HL-60 (cell line): ENCODE measurements at places on chromosomes 12 and 14.

GRCh38 chr14:101507836-101508150 lies 53.5 kb upstream of the DIO3 start:
- no peak for DNase-seq

- no peak for DNase-seq
Observed at GRCh38 chr12:91009319-91009950, 4.7 kb upstream of the EPYC start.

DNA sequence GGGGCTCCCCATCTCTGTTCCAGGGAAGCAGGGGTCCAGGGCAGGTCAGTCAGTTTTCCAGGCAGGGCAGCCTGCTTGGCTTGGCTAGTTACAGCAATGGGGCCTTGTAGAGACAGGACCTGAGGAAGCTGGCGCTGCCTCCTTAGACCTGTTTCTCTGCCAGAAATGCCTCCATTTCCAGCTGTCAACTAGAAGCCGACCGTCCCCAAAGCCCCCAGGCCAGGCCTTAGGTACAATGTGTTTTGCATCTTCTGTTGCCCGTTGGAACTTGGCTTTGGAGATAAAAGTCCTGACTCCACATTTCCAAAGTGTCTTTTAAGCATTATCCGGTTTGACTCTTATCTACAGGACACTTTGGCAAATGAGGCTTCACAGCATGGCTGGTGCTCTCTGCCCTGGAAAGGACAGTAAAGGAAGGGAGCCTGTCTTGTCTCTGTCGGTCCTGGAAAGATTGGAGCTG lies 42.6 kb downstream of the KRT80 start:
- DNase-seq, result no peak

DNA sequence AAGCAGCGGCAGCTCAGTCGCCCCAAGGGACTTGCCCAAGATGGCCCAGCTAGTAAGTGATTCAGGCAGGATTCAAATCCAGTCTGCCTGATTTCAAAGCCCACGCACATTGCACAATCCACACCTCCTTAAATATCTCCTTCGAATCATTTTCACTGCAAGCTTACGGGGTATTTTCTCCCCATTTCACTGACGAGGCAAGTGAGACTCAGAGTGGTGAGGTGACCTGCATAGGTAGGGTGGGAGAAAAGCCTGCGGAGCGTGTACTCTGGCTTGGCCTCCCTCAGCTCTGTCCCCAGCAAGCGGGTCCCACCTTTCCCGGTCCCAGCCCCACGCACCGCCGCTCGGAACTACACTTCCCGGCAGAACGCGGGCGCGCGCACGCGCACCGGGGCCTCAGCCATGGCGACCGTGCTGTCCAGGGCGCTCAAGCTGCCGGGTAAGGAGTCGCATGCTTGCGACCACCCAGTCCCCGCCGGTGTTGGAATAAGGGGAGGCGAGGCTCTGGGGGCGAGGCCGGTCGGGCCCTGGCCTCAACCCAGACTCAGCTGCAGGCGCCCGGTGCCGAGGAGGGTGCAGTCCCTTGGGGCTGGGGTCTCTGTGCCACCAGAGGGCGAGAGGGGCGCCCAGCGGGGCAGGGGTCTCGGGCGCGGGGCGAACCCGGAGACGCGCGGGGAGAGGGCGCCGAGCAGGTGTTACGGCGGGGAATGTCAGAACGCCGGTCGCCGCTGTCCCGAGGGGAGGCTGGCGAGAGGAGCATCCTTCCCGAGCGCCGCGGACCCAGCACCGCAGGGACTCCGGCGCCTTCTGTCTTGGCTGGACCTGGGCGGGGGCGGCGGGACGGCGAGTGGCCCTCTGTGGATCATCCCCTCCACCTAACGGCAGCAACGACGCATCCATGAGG lies at the start of gene FAM234B:
Gene FAM234B (plus strand): TSS at position 380 of the 904 bp plus-strand sequence. CDS start 23 bp downstream, at position 403.
- peak; percentile 55 for DNase-seq

GRCh38 chr12:11801643-11802042 lies 152.2 kb downstream of the ETV6 start:
- no peak for DNase-seq

DNA sequence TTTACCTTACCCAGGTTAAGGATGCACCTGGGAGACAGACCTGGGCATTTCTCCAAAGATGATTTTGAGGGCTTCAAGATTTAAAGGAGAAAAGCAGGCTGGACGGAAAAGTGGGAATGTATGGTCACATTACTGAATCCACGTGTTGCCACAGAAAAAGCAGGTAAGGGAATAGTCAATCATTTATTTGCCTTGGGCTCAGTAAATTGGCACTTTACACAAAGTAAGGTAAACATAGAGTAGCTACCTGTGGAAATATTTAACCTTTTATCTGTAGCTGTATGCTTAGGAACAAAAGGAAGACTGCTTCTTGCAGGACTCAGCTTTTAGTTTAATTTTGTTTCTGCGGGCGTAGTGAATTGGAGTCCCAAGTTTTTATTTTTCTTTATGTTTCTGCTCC lies 153.3 kb downstream of the SLCO1B3 start:
- DNase-seq, result no peak

DNA sequence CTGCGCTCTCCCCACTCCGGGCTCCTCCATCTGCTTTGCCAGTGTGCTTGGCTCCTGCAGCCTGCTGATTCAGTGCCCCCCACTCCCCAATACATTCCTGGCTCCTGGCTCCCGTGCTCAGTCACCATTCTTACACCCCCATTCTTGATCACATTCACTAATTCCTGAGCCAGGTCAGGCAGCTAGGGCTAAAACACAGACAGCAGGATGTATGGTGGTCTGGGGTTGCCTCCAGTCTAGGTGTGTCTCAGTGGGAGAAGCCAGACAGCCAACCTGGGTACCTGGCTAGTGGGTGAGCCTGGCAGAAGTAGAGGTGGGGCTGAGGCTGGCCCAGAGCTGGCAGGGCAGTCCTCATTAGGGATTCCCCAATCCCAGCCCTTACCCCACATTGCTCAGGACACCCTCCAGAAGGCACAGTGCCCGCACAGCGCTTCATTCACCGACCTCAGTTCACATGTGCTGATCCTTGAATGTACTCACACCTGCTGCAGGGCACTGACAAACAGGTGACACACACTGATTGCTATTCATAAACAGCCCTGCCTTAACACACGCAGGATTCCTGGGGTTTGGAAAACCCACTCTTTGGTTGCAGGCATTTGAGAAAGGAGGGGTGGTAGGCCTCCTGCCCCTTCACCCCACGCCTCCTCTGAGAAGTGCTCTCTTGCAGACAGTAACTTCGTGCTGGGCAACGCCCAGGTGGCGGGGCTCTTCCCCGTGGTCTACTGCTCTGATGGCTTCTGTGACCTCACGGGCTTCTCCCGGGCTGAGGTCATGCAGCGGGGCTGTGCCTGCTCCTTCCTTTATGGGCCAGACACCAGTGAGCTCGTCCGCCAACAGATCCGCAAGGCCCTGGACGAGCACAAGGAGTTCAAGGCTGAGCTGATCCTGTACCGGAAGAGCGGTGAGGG lies 1.7 kb downstream of the KCNH3 start:
- no peak for DNase-seq

DNA sequence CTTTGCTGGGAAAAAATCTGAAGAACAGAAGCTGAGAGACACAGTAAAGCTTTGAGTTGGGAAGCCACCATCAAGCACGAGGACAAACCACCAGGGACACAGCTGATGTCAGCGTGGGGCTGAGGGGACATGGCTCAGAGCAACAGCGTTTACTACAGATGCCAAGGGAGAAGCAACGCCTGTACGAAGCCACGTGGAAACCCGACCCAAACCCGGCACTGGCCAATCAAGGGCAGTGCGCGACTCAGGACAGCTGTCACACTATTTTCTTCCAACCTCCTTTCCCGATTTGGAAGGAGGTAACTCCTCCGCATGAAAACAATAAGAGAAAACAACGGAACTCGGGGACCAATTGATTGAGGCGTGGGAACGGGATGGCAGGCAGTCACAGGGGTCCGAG lies 20.2 kb upstream of the CHGA start:
- no peak for DNase-seq

- DNase-seq, result no peak
Observed at GRCh38 chr14:88013750-88014349, 8.9 kb downstream of the GPR65 start.

- no peak for DNase-seq
Observed at GRCh38 chr12:107057071-107057834, 36.1 kb downstream of the CRY1 start.

GRCh38 chr12:77345336-77345735 lies 280.0 kb upstream of the E2F7 start:
- DNase-seq, result no peak

DNA sequence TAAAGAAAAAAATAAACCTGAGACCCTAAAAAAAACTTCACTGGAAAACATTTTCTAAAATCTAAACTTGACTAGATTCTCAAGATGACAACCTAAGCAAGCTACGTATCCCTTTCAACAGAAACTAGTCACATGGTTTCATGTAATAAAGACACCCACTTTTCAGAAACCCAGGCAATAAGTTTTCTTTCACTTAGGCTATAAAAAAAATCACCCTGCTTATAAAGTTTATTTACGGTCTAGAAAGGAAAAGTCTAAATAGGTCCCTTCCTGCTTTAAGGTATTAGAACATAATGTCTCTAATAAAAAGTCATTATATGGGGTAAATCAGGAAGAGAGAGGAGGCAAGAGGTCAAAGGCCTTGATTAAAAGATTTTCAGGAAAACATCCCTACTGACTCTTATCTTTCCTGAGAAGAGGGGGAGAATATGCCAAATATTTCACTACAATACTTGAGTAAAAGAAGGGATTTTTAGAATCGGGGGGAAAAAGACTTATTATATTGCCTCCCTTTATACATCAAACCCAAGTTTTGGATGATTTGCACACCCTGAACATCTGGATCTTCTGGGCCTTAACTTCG lies 9.5 kb downstream of the CLIP1 start:
- DNase-seq, result no peak

DNA sequence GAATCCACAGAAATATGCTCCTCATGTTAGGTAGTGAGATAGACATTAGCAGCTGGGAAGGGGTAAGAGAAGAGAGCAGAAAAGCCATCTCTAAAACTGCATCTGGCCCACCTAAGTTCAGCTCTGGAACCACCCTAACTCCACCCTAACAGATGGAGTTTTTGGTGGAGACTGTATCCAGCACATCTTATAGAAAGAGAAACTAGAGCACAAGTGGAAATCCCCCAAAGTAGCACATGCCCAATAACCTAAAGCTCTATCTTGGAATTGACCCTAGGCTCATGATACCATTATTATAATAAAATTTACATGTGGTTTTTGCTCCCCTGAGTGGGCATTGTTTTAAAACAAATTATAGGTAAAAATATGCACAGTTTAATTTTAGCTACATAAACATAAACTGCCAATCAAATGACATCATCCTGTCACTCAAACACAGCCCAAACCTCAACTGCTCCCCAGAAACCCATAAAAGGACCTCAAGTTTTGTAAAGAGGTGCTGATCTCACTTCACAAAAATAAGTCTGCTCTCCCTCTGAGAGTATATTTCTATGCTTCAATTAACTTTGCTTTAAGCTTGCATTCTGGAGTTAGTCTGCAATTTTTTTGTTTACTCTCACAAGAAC lies 206.4 kb downstream of the PIK3C2G start:
- DNase-seq, result no peak

- no peak for DNase-seq
Observed at GRCh38 chr14:83733670-83734069, 1796.3 kb upstream of the FLRT2 start.

- DNase-seq, result no peak
Observed at GRCh38 chr12:19382111-19382526, 57.2 kb upstream of the AEBP2 start.

- DNase-seq, result peak; percentile 45
Observed at GRCh38 chr14:21268617-21269251, 508 bp downstream of the HNRNPC start.

- no peak for DNase-seq
Observed at GRCh38 chr12:110928700-110929099, 8.3 kb upstream of the MYL2 start.

DNA sequence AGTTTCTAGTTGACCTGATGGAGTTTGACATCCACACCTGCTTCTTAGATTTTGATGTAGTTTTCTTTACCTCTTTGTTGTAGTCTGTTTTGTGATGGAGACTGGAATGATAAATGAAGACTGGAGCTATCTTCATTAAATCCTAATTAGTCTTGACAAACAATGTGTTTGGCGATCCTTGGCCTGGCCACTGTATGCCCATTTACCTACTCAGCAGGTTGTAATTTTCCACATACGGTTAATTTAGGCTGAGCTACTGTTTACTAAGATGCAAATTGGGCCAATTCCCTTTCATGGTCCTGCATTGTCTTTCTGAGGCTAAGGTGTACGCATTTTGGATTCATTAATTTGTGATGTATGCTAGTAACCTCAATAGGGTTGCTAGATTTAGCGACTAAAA lies at the start of gene TAS2R7:
Gene TAS2R7 (minus strand): TSS at position 41 of the 400 bp plus-strand sequence. CDS start 57 bp downstream, outside the sequence.
- DNase-seq, result no peak

- no peak for DNase-seq
Observed at GRCh38 chr14:29722831-29723230, 204.8 kb downstream of the PRKD1 start.

- DNase-seq, result no peak
Observed at GRCh38 chr14:45373877-45374276, 120.9 kb upstream of the MIS18BP1 start.

DNA sequence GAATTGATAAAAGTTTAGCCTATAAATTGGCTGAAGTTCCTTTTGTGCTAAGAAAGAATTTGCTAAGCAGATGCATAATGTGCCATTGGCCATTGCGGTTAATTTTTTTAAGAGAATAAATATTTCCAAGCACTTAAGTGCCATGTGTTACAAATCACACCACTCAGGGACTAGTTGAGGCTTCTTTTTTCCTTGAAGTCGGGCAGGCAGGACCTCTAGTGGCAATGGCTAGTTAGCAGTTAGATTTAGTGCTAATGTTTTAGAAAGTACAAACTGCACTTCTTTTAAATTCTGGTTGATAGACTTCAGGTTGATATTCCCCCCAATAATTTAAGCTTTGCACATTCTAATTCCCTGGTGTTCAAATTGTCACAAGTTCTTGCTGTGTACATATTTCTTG lies 294.3 kb downstream of the APAF1 start:
- DNase-seq, result no peak

GRCh38 chr14:59787045-59787674 lies 83.4 kb downstream of the RTN1 start:
- no peak for DNase-seq

GRCh38 chr12:65152596-65152995 lies 16.8 kb upstream of the LEMD3 start:
- DNase-seq, result no peak

DNA sequence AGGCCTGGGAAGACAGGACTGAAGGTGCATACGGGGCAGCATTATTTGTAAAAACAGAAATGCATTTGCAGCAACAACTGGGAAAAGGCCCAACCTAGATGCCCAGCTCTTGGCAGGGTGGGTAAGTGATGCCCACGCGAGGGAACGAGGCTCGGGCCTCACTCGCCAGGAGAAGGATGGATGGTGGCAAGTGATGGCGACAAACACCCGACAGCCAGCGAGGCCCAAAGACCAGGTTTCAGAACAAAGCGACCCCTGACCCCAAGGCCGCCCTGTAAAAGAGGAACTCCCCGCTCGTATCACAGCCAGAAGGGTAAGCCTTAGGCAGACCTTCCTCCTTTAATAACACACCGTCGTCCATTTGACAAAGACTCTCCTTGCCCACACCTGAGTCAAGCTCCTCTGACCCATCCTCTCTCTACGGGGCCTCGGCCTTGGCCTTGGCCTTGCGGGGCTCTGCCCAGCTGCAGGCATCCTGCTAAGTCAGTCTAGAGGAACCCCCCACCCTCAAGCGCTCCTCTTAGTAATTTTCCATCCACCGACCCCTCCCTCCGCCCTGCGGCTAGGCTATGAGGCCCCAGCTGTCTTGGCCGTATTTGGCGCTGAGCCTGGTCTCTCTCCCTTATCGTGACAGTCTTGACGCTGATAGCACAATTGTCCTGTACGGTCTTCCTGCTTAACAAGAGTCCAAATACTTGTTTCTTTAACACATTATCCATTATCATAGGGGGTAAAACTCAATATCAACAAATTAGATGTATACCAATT lies 80.2 kb downstream of the NCOR2 start:
- DNase-seq, result peak; percentile 31
